CD4-positive, alpha-beta T cell treated with Interferon gamma for 1 hour (primary cell): ENCODE measurements at places on chromosomes 11 and 22.

GRCh38 chr22:20782083-20782482 is 8.2 kb downstream of the SERPIND1 start:
- DNase-seq = no peak

DNA sequence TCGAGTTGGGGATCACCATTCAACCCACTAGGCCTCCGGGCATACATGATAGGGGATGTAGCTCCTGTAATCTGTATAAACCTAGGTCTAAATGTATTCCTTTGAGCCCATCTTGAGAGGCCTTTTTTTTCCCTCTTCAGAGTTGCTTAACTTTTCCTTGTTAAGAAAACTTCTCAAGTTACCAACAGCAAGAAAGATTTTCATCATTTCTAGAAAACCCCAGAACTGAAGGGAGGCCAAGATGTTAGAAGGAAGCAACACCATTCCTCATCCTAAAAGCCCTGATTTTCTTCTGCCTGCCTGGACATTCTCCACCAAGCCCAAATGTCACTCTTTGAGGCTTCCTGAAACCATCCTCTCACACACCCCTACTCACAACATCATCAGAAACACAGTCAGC is 79.4 kb downstream of the TMPRSS5 start:
- no peak for DNase-seq

DNA sequence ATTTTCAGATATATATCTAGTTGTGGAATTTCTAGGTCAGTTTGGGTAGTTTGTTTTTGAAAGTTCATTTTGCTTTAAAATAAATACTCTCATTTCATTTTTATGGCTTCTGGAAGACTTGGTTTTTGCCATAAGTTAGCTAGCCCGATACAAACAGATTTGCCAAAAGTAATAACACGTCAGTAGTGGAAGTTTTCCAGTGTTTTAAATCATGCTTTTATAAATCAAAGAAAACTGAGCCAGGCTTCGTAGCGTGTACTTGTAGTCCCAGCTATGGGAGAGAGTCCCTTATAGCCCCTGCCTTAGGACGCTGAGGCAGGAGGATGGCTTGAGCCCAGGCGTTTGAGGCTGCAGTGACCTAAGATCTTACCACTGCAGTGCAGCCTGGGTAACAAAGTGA is 21.7 kb upstream of the MICALL1 start:
- no peak for DNase-seq

- DNase-seq = no peak
Measured at GRCh38 chr11:24781288-24781687, 284.4 kb downstream of the LUZP2 start.

DNA sequence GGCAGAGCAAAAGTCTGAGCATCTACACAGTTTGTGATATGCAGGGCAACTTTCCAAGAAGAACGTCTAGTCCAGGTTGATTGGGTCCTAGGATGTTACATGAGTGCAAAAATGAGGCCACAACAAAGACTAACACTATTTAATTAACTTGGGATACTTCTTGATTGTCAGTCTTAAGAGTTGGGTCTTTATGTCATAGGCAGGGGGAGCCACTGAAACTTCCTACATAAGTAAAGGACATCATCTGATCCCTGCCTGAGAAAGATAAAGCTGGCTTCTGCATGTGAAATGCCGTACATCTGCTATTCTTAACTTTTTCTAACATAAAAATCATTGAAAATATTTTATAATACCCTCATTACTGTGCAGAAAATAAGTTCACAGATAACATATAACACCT is 525.5 kb downstream of the NTM start:
- DNase-seq = no peak

- peak; percentile 43 for DNase-seq
Measured at GRCh38 chr22:37244922-37245722, 1.1 kb upstream of the RAC2 start.

GRCh38 chr11:17649261-17649660 is 70.1 kb upstream of the MYOD1 start:
- no peak for DNase-seq

- DNase-seq = no peak
Measured at GRCh38 chr11:85776951-85777602, 33.9 kb downstream of the SYTL2 start.

DNA sequence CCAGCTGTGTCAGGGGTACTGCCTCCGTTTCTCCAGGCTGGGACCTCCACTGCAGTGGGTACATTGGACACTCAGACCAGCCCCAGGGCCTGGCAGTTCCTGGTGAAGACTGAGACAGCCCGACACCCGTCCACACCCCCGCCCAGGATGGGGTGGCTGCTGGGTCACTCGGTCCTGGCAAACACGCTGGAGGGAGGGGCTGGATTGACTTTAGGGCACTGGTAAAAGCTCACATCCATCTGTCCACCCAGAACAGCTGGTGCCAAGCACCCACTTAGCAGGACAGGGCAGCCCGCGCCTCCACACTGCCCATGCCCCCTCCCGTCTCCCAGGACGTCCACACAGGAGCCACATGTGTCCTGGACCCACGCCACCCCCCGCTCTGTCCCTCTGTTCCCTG is 10.7 kb upstream of the TBX1 start:
- DNase-seq = no peak

GRCh38 chr22:36156515-36157419 is 3.8 kb downstream of the APOL3 start:
- DNase-seq = peak; percentile 83

DNA sequence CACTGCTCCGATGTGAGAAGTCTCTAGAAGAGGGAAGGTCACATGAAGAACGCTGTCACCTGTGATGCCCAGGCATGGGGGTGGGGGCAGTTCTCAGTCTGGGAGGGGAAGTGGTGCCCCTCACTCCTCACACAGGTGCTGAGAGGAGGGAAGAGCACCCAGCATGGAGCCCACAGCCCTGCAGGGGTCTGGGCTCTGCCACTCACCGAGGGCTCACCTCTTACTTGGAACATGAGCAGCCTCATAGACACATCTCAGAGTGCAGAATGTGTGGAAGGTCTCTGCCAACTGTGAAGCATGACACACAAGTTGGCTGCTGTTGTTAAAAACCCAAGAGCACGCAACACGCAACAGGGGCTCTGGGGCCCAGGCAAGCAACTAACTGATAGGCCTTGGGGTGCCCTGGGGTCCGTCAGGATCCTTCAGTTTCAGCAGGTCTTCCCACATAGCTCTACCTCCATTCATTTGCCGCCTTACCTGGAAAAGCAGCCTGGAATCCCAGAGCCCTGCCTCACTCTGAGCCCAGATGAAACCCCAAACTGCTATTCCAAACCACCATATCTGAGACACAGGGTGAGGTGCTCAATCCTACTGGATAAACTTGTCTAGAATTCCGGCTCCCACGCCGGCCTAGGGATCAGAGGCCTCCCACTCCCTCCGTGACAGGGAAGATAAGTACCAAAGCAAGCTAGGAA is 17.5 kb upstream of the TMPRSS4 start:
- no peak for DNase-seq

- DNase-seq = no peak
Measured at GRCh38 chr11:46951864-46952263, 15.3 kb downstream of the CSTPP1 start.

GRCh38 chr11:70778883-70779282 is 380.6 kb downstream of the CTTN start:
- no peak for DNase-seq

GRCh38 chr22:17732251-17732854 is 41.9 kb downstream of the BID start:
- no peak for DNase-seq

- DNase-seq = no peak
Measured at GRCh38 chr22:30781271-30781875, 86.7 kb downstream of the OSBP2 start.

DNA sequence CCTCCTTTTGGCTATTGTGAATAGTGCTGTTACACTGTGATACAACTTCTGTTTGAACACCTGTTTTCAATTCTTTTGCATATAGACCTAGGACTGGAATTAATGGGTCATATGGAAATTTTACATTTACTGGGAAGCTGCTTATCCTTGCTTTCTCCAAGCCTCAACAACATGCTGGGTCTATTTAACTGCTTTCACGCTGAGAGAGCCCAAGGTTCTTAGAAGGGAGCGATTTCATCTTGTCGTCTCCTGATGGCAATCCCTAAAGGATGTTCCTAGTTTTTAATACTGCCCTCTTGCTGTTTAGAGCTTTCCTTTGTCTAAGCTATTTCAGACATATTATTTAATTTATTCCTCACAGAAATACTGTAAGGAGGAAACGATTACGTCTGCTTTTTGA is 15.5 kb downstream of the IRAG1 start:
- DNase-seq = no peak

GRCh38 chr11:75430714-75431532 is 2.1 kb downstream of the KLHL35 start:
- no peak for DNase-seq

DNA sequence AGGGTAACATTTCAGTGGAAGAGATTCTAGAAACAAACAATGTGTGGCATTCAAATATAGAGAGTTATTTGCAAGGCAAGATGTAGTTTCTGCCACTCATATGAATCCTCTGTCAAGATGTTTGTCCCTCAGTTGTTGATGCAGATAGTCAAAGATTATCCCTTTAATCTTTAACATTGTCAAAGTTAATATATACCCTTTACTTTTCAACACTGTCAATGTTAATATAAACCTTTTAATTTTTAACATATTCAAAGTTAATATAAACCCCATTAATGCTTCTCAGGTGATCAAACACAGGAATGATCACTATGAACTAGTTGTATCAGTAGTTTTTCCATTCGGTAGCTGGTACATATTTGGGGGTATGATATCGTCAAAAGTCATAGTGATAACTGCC is 51.9 kb upstream of the PICALM start:
- DNase-seq = no peak

DNA sequence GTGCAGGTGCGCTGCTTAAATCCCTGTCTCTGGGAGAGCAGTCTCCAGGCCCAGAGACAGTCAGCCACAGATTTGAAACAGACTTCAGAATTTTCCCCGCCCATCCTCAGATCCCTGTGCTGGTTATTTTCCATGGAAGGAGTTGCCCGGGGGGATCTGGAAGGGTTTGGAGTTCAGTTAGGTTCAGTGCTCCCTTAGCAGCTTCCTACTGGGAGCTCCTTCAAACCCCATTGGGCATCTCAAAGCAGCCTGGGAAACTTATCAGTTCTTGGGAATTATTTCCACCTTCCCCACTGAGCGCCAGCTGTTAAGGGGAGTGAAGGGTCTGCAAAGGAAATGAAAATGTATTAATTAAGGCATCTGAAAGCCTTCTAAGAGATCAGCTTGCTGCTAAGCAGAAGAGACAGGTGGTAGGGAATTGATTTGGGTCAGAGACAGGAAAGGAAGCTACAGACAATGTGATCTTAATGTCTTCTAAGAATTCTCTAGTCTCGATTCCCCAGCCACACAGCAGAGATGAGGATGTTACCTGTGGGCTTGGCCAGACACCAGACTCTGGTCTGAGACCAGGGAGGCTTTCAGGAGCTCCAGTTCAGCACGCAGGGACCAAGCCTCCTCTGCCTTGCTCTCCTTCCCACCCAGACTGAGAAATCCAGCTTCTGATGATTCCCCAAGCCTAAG is 106.2 kb upstream of the TBCEL start:
- no peak for DNase-seq

DNA sequence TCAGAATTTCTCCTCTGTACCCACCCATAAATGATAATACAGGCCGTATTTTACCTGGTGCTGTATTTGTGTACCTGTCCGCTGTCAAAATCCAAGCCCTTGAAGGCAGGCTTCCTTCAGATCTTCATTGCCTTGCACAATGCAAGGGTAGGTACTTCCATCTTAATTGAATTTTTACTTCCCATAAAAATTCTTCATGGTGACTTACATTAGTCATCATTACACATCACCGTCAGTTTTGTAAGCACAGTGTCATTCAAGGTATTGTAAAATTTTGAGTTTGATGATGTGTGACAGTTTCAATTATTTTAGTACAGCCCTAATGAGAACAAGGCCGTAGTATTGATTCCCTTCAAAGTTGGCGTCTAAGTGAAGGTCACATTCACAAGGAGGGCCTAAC is 770 bp upstream of the TSG101 start:
- DNase-seq = no peak

GRCh38 chr22:44538051-44538450 is 40.0 kb upstream of the RTL6 start:
- no peak for DNase-seq

DNA sequence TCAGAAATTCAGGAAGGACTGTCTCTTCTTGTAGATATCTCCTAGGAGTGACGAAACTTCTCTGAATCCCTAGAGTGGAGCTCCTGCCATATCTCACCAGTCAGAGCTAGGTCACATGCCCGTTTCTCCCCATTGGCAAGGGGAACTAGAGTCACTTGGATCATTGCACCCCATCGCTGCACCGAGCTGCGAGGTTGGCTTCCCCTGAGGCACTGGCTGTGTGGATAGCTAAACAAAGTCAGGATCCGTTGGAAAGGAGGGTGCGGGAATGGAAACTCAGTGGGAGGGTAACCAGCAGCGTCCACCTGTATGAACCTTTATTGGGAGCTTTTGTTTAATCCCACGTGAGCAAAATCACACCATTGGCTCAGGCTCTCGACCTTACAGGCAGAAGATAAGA is 283.8 kb downstream of the BRD1 start:
- DNase-seq = no peak

DNA sequence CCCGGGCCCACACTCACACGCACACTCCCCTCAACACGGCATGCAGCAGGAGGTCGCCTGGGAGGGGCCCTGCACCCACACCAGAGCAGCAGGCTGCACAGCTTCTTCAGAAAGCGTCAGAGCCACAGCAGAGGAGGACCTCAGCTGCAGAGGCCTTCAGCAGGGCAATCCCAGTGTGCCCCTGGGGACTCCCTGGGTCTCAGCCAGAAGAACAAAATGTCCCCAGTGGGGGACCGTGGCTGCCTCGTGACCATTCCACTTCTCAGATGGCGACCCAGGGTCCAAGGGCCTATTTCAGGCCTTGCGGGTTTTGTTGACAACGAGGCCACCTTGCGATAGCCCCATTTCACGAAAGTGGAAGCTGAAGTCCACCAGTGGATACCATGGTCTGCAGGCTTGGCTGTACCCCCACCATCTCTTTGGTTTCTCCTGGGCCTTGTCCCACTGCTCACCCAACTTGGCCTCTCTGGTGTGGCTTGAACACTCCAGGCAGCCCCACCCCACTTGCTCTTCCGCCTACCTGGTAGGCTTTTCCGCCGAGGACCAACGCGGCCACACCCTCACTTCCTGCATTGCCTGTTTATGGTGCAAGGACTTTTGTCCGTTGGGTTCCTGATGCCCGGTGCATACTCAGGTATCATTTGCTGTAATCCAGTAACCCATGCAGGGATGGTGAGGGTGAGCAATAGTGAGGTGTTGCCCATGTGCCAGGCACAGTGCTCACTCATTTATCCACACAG is 38.1 kb downstream of the MB start:
- DNase-seq = no peak

DNA sequence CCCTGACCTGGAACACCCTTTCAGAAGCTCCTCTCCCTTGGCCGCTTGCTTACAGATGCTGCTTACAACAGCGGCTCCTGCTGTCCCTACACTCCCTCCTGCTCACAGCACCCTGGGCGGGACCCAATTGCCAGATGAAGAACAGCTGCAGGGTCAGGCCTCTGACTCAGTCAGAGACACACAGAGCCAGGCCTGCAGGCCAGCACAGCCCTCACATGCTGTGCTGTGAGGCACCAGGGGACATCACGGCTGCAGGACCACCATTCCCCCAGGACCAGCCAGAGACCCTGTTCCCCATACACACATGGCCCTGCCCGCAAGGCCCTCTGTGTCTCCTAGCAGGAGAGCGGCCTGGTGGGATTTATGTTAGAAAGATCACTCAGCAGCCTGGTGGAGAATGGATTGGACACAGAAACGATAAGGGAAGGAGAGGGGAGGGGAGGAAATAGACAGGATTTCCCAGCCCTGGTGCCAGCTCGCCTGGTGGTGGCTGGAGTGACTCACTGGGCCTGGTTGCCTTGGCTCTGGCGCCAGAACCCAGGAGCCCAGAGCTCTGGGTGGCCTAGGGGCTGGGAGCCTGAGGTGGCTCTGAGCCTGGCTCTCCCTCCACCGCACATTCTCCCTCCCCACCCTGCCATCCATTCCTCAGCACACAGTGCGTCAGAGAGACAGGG is 6.7 kb downstream of the CAPN5 start:
- no peak for DNase-seq
